ENCODE measurements at places on chromosomes 3 and 15.

- no peak for DNase-seq
These were observed 43.5 kb upstream of the UBE2E1 start for GRCh38 chr3:23762214-23762613.

DNA sequence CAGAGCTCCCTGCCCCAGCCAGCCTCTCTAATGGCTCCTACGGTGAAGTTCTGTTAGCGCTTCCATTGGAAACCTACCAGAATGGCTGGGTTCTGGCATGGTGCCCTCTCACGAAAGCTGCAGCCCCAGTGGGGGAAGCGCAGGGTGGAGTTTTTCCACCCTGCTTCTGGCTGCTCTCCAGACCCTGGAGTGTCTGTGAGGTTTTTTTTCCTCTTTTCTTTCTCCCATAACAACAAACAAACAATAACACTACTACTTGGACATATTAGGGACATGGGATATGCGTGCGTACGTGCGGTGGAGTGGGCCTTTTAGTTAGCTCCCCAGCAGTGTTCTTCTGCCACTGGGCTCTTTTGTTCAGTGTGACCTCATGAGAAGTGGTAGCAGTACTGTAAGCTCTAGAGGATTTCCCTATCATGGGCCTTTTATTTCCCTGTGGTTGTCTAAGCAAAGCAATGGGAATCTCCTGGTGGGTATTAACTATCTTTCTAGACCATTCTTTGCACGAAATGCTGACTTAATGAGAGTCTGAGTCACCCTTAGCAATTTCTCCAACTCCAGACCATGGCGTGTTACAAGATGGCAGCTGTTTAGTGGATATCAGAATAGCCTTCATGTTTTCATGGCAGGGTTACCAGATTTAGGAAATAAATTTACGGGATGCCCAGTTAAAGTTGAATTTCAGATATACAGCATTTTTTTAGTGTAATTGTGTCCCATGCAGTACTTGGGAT, 161.9 kb downstream of the FNDC3B start:
- no peak for DNase-seq

DNA sequence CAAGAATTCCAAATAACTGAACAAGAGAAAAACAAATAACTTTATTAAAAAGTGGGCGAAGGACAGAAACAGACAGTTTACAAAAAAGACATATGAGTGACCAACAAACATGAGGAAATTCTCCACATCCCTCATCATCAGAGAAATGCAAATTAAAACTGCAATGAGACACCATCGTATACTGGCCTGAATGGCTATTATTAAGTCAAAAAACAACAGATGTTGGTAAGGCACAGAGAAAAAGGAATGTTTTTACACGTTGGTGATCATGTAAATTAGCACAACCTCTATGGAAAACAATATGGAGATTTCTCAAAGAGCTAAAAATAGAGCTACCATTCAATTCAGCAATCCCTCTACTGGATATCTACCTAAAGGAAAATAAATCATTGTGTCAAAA, 1260.4 kb upstream of the ALCAM start:
- no peak for DNase-seq

- DNase-seq, result no peak
These were observed 198.4 kb downstream of the EBLN2 start for GRCh38 chr3:73259856-73260255.

- no peak for DNase-seq
These were observed 14.7 kb downstream of the RAB6B start for GRCh38 chr3:133880886-133881455.

DNA sequence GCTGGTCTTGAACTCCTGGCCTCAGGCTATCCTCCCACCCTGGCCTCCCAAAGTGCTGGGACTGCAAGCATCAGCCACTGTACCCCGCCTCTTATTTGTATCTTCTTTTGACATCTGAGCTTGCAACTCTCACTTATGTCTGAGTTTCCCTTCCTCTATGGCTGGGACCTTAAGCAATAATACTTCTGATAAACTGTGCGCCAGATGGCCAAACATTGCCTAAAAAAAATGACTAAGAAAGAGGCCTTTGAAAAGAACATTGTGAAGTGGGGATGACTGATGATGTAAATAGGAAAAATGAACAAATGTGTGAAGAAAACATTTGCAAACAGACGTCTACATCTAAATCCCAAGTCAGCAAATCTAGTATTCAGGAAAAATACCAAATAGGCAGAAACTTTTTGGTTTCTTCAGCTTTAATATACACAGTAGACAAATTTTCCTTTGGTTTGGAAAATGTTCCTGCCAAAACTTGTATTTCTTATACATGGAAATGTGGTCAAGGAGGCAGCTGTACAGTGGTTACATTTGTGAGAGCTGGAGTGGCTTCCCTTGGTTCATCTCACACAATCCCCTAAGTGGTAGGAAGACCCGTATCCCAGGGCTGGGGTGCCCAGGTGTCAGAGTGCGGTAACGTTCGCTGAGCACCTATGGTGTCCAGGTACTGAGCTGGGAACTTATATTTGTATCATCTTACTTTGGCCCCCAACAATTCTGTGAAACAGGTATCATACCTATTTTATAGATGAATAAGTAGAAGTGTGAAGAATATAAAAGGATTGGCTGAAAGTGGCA, 11.6 kb upstream of the TFRC start:
- no peak for DNase-seq

GRCh38 chr3:72633534-72633933, 214.7 kb downstream of the SHQ1 start:
- DNase-seq, result no peak

DNA sequence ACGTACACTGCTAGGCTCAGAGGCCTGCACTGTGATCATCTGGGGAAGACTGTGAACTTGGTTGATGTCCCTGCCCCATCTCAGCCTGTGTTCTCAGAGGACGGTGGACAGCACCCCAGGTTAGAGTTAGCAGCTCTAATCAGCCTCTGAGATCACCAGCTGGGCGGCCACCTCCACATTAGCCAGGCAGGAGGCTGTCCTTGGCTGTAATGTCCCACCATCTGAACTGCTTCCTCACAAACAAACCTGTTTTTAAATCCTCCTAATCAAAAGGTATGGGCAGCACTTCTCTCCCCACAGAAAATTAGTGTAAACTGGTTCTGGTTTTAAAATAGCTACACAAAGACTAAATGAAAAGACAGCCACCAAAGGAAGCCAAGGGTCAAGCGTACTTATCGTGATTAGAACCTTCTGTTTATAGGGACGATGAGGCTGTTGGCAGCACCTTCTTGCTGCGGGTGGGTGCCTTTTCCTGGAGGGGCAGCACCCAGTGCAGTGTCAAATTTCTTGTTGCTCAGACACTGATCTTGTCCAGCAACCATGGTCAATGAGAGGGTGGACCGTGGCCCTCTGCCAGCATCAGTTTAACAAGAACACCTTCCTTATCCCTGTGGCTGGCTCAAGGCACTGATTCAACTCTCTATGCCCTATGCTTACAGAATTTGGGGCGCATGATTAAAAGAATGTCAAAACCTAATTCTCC, 24.6 kb downstream of the ACSBG1 start:
- DNase-seq, result no peak

GRCh38 chr15:82110144-82110543, 64.3 kb upstream of the MEX3B start:
- DNase-seq, result no peak

- DNase-seq, result no peak
These were observed 753 bp upstream of the MYO5A start for GRCh38 chr15:52529341-52529924.

- DNase-seq, result no peak
These were observed 103.9 kb upstream of the UBP1 start for GRCh38 chr3:33544126-33544525.

- no peak for DNase-seq
These were observed 269.4 kb downstream of the GBE1 start for GRCh38 chr3:81492040-81492439.

DNA sequence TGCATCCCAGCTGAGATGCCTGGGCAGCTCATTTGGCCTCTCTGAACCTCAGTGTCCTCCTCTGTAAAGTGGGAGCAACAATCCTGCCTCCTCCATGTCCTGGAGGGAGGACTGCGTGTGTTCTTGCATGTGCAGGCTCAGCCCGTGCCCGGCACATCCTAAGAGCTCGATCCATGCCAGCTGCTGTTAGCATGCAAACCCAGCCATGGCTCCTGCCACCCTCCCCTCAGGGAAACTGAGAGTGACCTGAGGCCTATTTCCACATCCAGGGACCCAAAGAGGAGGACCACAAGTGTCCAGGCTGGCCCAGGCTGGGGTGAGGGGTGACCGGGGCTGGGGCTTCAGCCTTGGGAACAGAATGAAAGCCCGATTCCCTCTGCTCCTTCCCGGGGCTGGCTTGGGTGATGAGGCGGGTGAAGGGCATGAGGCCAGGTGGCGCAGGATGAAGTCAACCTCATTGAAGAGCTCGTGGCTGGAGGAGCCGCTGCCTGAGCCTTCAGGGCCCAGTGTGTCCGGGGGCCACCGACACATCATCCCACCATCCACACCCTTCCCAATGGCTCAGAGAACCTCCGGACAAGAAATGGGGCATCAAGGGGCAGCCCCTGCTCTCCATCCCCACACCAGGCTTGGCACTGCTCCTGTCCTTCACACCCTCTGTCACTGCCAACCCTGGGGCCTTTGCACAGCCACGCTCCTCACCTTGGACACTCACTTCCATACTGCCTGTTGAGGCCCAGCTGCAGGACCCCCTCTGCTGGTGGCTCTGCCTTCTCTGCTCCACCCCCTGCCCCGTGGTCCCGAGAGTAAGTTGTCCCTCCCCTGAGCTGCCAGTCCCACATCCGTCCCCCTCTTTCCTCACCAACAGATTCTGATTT, 42.5 kb downstream of the ADAMTS7 start:
- DNase-seq, result no peak

DNA sequence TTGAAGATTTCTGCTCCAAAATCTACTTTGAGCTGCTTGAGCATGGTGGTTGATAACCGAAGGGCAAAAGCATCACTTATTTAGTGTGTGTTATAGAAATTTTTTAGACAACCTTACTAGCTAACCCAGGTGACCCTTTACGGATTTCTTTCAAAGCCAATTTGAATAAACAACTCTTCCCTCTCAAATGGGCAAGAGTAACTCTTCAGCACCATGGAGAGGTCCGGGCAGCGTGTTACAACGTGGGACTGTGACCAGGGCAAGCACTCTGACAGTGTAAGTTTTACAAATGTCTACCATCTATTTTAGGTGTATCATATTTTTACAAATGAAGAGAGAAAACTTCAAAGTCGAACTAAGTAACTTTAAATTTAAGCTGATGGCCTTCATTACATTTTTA, 471.8 kb downstream of the MFSD1 start:
- DNase-seq, result no peak

DNA sequence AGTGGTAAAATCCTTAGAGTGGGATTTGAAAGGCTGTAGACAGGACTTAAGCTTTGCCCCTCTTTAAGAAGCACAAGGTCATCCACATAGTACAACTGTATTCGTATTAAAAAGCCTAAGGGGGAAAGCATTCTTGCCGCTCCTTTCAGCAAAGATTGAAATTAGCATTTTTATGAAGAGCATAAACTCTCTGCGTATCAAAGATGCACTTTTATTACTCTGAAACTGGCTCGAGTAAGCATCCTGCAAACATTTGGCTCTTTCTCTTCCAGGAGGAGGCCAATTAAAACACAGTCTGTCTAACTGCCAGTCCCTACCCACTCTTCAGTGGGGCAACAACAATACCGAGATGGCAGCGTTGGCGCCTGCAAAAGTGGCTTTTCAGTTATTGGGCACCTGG, 192.5 kb upstream of the TPRG1 start:
- DNase-seq, result no peak

DNA sequence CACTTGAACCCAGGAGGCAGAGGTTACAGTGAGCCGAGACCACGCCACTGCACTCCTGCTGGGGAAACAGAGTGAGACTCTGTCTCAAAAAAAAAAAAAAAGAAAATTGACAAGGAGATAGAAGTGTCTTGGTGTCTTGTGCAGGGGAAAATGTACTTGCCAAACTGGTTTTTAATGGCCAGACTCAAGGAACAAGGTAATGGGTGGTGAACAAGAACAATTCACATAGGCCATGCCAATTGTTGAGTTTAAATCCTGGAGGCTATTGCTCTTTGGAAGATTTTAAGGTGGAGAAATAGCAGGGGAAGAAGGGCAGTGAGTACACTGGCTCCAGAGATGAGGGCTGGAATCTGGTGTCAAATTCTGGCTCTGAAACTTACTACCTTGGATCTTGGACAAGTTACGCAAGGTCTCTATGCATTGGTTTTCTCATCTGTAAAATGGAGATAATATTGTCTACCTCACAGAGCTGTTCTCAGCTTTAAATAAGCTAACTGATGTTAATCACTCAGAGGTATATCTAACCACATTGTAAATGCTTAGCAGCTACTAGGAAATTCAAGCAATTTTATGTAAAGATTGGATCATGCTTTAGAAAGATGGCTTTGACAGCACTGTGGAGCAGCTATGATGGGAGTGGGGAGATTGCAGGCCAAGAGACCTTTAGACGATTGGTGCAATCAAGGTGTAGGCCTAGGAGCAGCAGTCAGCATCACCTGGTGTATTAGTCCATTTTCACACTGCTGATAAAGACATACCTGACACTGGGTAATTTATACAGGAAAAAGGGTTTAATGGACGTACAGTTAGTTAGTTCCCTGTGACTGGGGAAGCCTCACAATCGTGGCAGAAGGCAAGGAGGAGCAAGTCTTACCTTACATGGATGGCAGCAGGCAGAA, 78.3 kb downstream of the B3GALNT1 start:
- DNase-seq, result no peak

DNA sequence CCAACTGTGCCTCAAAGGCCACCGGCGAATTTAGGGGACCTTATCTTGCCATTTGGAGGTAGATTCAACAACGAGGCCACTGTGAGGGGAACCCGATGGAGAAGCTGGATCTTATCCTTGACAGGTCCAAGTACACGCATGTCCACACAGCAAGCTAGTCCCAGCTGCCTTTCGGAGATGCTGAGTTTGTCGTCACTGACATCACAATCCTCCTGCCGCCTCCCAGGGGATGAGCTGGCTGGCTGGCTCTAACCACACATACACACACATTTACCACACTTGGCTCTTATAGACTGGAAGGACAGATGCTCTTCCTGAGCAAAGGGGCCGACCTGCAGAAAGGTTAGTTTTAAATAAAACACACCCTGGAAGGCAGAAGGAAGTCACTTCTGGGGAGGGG, 176.3 kb downstream of the STT3B start:
- DNase-seq, result no peak

- no peak for DNase-seq
These were observed 1.1 kb downstream of the GORASP1 start for GRCh38 chr3:39106281-39106811.

DNA sequence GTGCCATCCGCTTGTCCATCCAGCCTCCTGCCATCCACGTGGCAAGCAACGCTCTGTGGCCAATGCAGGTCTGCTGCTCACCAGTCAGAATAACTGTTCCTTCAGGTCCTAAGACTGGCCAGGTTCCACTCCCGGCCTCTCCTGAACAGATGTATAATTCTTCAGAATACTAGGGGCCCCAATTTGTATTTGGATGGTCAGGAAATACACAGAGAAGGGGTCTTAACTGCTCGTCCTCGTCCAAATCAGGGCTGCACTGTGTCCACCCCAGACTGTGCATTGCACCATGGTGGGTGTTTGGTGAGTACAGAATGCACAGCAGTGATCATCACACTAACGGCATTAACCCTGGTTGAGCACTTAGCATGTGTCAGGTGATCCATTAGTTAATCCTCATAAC, 46.0 kb downstream of the MINAR1 start:
- DNase-seq, result no peak

Data from stimulated activated naive CD4-positive, alpha-beta T cell treated with Interleukin-2 at 50 U/mL for 16 hours (primary cell).